AG20443 (cell line): ENCODE measurements at places on chromosomes 2 and 18.

GRCh38 chr2:190999058-190999457, 14.9 kb downstream of the STAT1 start:
- no peak for DNase-seq

- no peak for DNase-seq
These were observed 10.8 kb downstream of the DNMT3A start for GRCh38 chr2:25330937-25331336.

GRCh38 chr2:237892984-237893595, 33.7 kb downstream of the RAMP1 start:
- no peak for DNase-seq

DNA sequence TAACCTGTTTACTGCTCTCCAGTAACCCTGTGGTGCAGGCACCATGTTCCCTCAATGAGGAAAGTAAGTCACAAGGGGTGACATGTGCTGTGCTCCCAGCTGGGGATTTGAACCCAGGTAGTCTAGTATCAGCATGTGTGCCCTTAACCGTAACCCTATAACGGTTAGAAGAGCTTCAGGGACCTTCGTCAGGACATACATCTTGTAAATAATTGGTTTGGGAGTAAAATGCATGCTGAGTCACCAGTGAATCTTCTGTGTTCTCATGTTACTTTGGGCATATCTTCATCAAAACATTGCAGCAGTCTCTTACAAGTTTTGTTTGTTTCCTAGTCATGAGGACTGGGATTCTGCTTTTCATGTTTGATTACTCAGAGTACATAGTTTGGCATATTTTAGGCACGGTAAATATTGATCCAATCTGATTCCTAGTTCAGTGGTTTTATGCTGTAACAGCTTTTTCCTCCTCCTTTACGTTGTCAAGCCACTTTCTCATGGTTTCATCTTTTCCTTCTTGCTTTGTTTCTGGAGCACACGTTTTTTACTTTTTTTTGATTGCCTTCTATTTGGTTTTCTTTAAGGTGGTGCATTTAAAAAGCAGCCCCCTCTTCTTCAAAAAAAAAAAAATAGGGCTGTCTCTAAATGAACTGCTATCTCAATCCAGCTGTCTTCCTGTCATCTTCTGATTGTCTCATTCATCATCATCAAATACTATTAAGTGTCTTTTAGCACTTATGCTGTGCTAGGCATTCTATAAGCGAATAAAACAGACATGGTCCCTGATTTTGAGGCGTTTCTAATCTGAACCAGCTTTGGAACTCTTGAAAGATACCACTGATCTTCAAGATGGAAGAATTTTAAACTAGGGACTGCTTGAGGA, 50.4 kb downstream of the CLIP4 start:
- DNase-seq, result peak; percentile 29

DNA sequence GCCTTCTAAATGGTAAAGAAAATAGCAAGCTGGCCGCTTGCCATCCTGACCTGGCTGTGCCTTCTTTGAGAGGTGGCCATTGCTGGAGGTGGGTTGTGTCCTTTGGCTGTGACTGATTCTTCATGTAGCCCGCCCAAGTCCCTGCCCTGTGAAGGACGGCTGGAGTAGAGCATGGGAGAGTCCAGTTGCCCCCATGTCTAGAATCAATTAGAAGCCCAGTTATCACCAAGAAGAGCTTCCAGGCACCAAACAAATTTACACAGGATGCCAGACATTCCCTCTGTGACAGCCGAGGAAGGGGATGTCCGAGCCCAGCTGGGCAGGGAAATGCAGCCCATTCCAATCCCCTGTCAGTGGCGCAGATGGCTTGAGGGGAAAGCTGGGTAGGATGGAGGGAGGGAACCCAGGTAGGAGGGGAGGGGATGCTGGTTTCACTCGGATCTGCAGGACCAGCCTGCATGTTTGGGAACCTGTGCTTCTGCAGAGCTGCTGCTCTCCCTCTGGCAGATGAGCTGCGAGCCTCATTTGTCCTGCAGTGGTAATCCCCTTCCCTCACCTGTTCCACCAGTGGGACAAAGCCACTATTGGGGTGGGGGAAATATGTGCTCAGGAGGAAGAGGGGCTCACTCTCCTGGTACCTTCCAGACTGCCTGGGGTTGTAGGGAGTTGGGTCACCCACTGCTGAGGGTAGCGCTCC, 25.7 kb upstream of the ASB18 start:
- no peak for DNase-seq

- no peak for DNase-seq
These were observed 1053.5 kb upstream of the CELF4 start for GRCh38 chr18:38619129-38619528.

DNA sequence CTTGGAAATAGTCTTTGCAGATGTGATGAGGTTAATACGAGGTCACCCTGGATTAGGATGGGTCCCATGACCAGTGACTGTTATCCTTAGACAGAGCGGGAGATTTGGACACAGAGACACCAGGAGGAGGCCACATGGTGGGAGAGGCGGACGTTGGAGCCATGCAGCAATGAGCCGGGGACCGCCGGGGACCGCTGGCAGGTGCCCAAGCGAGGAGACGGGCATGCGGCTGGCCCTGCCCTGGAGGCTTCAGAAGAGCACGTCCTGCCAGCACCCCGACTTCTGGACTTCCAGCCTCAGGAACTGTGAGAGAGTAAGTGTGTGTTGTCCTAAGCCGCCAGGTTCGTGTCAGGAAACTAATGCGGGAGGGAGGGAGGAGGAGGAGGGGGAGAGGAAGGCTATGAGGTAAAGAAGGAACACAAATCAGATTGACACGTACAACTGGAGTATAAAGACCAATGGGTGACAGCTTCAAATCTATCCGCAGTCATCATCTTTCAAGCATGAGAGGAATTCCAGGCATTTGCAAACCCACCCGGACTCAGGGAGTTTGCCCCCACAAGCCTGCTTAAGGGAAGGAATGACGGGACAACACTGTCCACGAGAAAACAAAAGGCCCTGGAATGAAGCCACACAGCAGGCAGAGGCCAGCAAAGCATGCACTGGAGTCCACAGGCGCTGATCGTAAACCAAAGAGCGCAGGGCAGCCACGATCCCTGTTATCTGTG, 11.6 kb upstream of the BOK start:
- peak; percentile 83 for DNase-seq

- DNase-seq, result no peak
These were observed 229.3 kb upstream of the PXDN start for GRCh38 chr2:1973636-1974035.

- no peak for DNase-seq
These were observed 15.7 kb upstream of the SGPP2 start for GRCh38 chr2:222408684-222409083.
